ENCODE measurements at places on chromosomes 3 and 15.

GRCh38 chr3:149545049-149545448 lies 70.6 kb downstream of the TM4SF4 start:
- DNase-seq: no peak

- no peak for DNase-seq
These were observed 290.9 kb downstream of the LSAMP start for GRCh38 chr3:116154389-116154788.

GRCh38 chr3:28308196-28308595 lies 40.3 kb upstream of the ZCWPW2 start:
- DNase-seq: no peak

- DNase-seq: no peak
These were observed 24.4 kb downstream of the NR2F2 start for GRCh38 chr15:96354731-96355567.

DNA sequence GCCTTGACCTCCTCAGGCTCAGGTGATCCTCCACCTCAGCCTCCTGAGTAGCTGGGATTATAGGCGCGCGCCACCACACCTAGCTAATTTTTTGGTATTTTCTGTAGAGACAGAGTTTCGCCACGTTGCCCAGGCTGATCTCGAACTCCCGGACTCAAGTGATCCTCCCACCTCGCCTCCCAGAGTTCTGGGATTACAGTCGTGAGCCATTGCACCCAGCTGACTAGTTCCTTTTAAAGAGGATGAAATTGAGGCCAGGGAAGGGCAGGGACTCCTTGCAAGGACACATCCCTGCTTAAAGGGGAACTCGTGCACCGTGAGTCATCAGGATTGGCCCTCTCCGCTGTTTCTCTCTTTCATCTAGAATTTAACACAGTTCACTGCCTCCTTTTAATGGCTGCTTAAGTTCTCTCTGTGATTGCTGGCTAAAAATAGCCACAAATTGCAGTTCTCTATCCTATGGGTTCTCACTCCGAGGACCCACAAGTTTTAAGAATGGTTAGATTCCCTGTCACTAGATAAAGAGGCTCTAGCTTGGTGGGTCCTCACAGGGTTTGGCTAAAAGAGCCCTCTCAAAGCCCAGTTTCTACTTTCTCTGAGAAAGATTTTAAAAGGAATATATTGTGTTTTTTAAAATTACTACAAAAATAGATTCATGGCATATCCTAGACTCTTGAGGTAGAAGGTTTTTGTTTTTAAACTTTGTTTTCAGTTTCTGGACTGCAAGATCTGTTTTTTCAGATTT lies 1.4 kb downstream of the CRTAP start:
- peak; percentile 63 for DNase-seq

DNA sequence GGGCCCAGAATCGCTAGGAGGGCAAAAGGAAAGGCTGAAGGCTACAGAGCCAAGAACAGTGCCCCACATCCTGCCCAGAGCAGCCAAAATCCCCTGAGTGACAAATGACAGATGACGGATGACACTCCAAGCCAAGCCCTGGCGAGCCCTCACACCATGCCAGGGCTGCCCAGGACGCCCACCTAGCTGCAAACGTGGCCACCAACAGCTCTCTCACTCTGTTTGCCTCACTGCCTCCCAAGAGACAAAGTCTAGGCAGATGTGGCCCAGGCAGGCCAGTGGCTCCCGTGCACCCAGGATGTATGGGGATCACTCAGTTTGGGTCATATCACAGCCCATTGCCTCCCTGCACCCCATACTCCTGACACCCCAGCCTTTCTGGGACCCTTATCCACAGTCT lies 270.1 kb upstream of the NSMCE3 start:
- no peak for DNase-seq

DNA sequence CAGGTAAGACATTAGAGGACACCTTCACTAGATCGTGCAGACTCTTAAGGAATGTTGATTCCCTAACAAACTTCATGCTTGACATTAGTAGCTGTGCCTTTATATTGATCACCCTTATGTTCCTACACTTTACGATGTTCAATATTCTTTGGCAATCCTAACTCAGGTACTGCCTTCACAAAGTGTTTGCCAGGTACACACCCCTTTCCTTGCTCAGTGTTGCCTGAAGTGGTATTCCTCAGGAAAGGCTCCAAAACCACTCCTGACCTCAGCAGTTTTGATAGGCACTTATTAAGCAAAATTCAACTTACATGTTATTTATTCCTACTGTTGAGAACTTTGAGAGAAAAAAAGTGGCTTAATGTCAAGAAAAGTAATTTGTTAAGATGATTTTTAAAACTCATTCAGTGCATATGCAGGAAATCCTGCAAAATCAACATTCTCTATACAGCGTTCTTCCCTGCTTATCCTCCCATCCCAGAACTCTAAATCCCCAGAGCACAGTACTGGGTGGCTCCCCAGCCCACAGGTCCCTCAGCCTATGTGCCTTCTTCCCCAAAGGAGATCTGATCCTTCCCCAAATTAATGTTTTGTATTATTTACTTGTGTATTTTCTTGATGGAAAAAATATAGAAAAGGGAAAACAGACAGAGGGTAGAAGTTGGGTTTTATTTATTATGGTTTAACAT lies 260.7 kb downstream of the MECOM start:
- DNase-seq: no peak

DNA sequence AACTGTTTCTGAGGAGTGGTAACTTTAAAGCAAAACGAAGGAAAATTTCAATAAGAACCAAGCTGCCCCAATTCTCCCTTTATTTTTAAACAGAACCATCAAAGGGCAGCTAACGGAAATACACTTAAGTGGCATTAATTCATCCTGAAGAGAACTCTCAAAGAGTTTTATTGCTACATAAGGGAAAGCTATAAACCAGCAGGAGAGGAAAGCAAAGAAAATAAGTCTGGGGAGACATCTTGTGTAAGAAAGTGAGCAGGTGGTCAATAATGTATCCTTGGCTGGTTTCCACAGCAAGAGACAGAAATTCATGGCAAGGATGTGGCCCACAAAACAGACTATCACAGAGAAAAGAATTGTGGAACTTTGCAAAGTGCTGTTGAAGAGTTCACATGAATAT lies 40.0 kb upstream of the CMSS1 start:
- no peak for DNase-seq

- no peak for DNase-seq
These were observed 392.6 kb downstream of the ZPLD1 start for GRCh38 chr3:102827386-102827785.

DNA sequence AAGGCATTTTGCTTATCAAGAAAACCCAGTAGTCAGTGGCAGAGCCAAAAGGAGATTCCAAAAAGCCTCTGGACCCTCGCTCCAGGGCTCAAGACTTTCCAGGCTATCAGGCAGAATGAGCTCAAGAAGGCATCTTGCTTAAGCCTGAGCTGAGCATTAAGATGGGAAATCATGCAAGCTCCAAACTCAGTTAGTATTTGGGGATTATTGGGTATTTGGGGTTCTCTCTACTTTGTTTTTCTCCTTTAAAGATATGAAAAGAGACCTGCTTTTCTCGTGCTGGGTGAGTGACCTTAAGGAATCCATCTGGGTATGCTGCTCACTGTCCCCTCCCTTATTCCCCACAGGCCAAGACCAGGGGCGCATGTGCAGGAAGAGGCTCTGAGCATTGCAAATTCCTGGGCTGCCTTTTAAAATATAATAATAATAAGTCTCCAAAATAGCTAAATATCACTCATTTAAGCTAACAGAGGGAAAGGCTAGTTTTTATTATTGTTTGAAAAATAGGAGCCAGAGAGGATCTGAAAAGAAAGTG lies 75.4 kb upstream of the HACD2 start:
- no peak for DNase-seq

DNA sequence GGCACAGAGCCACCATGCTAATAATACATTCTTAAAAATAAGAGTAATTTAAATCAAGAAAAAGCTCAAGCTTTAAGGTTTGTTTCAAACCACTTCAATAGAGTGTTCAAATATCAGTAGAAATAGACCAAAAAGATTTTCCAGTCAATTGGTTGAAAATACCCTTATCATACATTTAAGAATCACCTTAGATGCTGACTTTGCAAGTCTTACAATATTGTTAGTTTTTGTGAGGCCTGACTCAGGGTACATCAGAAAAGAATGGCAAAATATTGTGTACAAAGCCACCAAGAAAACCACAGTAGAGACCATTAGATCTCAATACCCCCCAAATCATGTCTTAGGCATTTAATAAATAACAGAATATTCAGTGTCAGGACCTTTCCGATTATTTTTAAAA lies 19.8 kb upstream of the NRG4 start:
- no peak for DNase-seq

GRCh38 chr3:131749826-131750225 lies 247.1 kb upstream of the MRPL3 start:
- DNase-seq: no peak

- DNase-seq: no peak
These were observed 602 bp upstream of the BAHD1 start for GRCh38 chr15:40439960-40440742.

GRCh38 chr15:69713726-69714559 lies 261.3 kb downstream of the RPLP1 start:
- DNase-seq: no peak

DNA sequence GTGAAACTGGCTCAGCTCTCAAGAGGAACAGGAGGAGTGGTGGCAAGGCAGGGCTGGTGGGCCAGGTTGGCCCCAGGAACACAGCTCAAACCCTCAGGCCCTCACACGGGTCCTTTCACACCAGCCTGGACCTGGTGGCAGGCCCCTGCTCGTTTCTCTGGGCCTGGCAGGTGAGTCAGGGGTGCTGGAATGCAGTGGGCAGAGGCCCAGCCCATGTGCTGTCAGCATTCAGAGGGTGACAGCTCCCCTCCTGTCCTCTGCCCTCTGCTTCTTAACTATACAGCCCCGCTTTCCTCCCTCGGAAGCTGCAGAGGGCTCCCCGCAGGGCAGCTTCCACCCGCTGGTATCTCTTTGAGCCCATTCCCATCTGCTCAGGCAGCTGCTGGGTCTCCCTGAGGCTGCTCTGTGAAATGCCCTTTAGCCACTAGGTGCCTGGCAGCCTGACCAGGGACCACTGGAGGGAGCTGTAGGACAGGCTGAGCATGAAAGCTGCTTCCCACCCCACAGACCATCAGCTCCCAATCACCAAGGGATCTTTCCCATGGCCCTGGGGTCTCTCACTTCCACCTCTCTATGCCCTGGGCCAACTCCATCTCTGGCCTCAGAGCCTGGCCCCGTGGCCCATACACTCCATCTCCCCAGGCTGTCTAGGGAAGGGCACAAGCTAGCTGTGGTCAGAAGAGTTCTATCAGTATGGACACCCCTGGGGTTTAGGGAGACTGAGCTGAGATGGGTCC lies 24.8 kb downstream of the SHF start:
- DNase-seq: peak; percentile 65

DNA sequence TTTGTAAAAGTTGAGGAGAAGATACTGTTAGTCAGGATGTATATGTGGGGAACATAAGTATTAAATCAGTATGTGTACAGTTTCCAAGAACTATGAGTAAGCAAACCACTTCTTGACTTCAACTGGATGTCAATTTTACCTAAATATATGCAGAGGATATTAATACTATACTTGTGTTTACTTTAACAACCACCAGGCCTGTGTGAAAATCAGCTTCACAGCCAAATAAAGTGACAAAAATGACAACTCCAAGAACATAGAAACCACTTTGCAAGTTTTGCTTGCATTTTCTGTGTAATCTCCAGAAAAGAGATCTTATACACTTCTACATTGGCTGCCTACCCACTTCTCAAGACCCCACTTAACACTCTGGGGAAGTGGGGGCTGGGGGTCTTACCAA lies 293.3 kb upstream of the RORA start:
- DNase-seq: no peak

DNA sequence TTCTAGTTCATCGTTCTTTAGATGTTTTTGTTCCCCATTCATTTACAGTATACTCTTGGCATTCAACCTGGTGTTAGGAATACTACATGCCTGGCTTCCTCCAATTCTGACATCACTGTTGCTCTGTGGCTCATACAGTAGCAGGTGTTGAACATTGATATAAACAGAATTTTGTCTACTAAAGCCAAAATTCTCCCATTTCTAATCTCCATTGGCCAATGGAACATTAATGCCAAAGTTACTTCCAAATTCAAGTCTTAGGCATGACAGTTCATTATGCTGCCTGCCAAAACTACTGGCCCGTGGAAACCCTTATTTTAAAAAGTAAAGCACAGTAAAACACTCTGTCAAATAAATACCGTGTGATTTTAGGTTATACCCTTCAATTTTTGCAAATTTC lies 368.0 kb downstream of the NAALADL2 start:
- DNase-seq: no peak

DNA sequence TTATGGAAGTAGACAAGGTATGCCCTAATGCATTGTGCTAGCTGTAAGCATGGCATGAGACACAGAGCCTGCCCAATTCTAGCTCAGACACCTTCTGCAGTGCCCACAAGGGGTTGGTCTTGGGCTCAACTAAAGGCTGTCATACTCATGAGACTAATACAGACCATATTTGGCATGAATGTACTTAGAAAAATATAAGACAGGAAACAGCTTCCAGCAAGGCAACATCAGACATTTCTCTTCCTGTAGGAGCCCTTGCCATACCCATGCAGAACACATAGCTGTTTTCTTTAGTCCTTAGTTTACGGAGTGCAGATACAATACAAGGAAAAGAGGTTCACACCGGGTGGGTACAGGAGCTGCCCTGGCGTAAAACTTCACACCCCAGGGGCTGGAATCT lies 30.5 kb upstream of the NR1I2 start:
- no peak for DNase-seq

- no peak for DNase-seq
These were observed 18.0 kb downstream of the ISG20 start for GRCh38 chr15:88656760-88657221.

- no peak for DNase-seq
These were observed 240.2 kb downstream of the ADAMTS17 start for GRCh38 chr15:100101426-100102089.

DNA sequence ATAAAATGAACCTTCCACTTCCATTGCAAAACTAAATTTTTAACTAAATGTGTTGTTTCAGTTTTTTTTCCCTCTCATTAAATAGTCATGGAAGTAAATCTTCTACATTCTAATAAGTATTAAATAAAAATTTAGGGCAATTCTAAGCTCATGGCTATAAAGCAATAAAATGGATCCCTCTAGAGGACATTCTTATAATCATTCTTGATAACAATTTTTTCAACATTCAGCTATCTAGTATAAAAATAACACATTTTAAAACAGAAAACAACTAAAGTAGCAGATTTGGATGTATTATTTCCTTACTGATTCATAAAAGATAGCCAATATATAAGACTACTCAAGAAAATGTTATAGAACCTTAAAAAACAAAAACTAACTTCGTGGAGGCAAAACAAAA lies 393.1 kb downstream of the PLOD2 start:
- DNase-seq: no peak
